Stimulated activated CD4-positive, alpha-beta T cell treated with anti-CD3 and anti-CD28 coated beads, Interleukin-1b, Interleukin-23, amount 100 ng/mL, for 1 hour (primary cell): ENCODE measurements at places on chromosomes 3 and 15.

GRCh38 chr3:28103861-28104260, 137.6 kb upstream of the CMC1 start:
- no peak for DNase-seq

DNA sequence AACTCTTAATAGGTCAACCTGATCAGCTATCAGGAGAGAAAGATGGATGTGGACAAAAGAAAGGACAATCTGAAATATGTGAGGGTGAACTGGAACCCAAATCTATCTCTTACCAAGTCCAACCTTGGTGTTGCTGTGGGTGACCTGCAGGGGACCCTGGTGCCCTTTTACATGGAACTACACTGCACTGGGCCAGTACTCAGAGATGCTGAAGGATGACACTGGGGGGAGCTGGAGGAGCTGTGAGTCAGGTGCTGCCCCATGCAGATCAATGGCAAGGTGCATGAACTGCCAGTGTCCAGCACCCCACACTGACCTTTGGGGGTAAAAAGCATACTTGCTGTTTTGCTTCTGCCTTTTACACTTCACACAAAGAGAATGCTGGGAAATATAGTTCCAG, 55.6 kb upstream of the TBC1D5 start:
- DNase-seq, result no peak

DNA sequence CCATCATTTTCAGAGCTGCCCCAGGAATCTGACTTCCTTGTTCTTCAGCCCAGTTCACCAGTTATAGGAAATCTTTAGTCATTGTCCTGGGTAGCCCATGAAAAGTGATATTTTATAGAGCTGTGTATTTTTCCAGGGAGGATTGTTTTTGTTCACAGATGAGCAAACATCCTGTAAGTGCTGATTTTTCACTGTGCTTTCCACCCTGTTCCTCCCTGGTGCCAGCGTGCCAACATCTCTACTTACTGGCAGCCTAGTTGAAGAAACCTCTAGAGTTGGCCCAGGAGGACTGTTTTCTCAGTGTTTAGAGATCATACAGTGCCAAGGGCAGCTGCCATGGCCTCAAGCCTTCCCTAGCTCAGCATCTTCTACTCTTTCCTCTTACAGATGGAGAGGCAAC, 41.3 kb downstream of the ST6GAL1 start:
- DNase-seq, result no peak

DNA sequence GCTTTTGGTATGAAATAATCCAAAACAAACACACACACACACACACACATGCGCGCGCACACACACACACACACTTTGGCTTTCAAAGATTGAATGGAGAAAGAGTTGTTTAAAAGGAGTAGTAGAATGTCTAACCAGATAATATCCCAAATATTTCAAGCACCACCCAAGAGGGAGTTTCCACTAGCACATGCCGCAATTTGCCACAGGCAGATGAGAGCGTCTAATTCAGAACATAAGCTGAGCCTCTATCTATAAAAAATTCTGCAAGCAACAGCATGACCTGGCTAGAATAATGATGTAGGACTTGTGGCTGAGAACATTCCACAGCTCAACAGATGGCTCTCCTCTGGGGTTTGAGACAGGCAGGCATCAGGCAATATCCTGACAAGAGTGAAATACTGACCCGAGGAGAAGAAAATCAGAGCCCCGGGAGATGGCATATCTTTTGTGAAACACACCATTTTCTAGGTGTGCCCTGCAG, 302.5 kb upstream of the GADL1 start:
- no peak for DNase-seq

- no peak for DNase-seq
These were observed 98.1 kb downstream of the ZPLD1 start for GRCh38 chr3:102532901-102533300.

- no peak for DNase-seq
These were observed 517.2 kb downstream of the FOXP1 start for GRCh38 chr3:71066356-71066755.

DNA sequence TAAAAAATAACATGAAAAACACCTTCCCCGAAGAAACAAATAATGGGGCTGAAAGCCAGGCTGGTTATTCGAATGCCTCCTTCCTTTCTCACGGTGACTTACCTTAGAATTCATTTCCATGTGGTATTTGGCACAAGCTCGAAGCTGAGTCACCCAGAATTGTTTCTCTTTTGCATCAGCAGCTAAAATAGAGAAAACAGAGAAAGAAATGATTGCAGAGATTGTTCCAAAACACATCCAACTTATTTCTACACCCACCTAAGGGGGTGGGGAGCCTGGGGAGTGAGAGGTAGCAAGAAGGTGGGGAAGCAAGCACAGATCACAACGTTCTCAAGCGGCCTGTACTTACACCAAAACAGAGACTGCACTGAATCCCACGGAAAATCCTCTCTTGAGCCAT, 104.7 kb downstream of the OSBPL10 start:
- no peak for DNase-seq

- no peak for DNase-seq
These were observed 44.6 kb downstream of the P3H2 start for GRCh38 chr3:190076136-190076535.

- no peak for DNase-seq
These were observed 53.4 kb downstream of the UBE2E1 start for GRCh38 chr3:23859012-23859743.

- no peak for DNase-seq
These were observed 2.5 kb upstream of the CHD2 start for GRCh38 chr15:92897620-92898019.

DNA sequence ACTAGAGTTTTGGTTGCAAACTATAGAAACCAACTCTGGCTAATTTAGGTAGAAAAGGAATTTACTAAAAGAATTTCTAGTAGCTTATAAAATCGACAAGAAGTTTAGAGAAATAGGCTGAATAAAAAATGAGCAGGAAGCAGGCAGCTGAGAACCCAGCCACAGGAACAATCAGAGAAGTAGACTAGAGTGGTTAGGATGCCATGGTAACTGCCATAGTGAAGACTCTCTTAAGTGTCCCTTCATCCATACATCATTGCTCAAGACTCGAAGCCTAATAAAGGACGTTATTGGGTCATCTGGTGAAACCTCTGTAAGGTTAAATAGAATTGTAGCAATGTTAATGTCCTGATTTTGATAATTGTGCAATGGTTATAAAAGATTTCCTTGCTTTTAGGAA, 13.8 kb downstream of the AVEN start:
- no peak for DNase-seq

DNA sequence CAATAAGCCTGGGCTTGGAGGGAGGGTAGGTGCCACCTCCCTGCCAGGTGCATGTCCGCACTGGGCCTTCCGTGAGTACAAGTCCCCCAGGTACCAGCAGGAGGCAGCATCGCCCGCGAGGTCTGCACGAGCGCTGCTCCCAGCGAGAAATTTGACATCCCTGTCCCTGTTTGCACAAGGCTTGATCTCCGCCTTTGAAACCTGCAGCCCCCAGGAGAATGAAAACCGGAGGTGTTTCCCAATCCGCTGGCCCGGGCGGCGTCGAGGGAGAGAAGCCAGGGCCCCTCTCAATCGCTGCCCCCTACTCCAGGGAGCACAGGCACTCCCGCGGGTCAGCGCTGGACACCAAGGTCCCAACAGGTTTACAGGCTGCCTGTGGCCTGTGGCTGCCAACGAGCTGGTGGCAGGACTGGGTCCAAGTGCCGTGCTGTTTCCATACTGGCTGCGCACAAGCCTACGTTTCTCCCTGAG, 961 bp downstream of the HAPLN3 start:
- peak; percentile 68 for DNase-seq

GRCh38 chr15:97903971-97904572, 56.4 kb upstream of the ARRDC4 start:
- no peak for DNase-seq

DNA sequence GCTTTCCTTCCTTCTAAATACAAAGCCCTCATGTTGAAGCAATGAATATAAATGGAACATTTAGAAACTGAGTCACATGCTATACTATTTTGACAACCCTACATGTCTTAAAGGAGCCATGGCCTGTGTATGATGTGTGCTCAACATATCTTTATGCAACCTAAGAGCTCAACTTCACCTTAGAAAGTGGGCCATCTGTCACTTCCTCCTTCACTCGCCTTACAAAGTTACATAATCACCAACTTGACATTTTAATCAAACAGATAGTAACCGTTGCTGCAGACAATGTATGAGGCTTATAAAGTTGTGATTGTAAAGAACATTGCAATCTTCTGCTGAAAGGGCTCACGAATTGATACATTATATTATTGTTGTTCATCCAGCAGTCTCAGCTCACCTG, 163.6 kb downstream of the SERPINI1 start:
- DNase-seq, result no peak

DNA sequence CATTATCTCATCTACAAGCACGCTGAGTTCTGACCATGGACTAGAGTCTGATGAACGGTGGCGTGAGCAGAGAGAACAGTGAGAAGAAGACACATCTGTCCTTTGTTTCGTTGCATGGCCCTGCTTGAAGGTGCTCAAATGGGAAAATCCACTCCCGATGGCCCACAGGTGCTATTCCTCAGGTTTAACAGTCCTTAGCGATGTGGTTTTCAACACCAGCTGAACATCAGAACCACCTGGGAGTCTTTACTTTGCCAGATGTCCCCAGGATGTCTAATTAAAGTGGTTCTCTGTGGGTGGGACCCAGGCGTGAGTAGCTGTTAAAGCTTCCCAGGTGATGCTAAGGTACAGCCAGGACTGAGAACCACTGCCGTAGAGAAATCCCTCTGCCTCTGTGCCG, 13.0 kb downstream of the ADAMTS17 start:
- DNase-seq, result no peak

DNA sequence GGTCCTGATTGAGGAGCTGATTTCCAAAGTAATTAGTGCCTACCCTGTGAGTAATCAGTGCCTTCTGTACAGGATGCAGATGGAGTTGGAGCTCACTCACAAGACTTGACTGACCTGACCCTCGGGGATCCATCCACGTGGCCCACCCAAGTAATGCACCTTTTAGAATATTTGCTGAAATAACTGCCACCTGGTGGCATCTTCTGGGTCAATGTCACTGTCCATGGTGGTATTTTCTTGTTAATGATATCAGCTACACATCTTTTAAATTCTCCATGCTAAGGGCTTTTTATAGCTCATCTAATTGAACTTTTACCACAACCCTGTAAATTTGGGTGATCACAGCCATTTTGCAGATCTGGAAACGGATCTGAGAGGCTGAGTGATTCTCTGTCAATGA, 74.3 kb upstream of the ANKRD34C start:
- DNase-seq, result no peak
